ENCODE measurements at places on chromosomes 16 and 17.

DNA sequence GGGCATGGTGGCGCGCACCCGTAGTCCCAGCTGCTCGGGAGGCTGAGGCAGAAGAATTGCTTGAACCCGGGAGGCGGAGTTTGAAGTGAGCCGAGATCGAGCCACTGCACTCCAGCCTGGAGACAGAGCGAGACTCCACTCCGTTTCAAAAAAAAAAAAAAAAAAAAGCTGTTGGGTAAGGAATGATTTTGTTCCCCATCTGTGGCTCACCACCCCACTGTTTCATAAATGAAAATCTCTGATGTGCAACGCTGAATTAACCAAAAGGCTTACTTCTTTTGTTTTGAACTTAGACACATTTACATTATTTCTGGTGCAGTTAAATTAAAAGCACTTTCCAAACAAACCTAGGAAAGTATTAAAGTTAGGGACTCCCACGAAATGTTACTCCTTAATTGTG is 1.2 kb upstream of the METTL9 start:
- DNase-seq, result no peak

- no peak for DNase-seq
Observed at GRCh38 chr16:89431158-89431584, 59.2 kb downstream of the ANKRD11 start.

DNA sequence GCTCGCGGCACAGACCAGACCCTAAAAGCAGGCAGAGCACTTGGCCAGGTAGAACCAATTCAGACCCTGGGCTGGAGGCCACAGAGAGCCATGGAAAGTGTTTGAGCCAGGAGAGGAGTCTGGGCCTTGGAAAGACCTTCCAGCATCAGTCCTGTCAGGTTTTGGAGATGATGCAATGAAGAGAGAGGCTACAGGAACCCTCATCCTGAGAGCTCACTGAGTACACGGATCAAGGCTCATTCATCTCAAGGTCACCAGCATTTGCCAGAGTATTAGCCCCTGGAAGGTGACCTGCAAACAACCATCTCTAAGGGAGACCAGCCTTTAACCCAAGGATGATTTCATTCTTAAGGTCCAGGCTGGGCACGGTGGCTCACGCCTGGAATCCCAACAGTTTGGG is 27.8 kb downstream of the TLE7 start:
- DNase-seq, result no peak

GRCh38 chr17:48006936-48007709 is 30.5 kb downstream of the COPZ2 start:
- DNase-seq, result no peak

DNA sequence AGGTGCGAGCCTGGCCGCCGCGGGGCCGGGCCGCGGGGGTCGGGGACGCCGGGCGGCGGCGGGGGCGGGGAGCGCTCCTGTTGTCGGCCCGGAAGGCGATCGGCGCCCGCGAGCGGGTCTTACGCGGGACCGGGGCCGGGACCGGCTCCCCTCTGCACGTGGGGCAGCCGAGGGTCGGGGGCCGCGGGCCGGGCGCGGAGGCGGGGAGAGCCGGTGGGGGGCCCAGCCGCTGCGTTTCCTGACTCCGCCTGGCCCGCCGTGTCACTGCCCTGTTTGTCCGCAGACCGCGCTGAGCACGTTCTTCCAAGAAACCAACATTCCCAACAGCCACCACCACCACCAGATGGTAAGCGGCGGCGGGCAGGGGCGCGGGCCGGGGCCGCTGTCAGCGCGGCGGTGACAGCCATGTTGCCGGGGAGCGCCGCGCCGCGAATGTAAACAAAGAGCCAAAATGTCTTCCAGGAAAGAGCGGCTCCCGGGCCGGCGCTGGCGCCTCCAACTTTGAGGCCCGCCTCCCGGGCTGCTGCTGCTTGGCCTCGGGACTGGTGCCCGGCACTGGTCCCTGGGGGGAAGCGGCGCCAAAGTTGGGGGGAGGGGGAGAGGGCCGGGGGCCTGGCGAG is 586 bp downstream of the UBALD2 start:
- peak; percentile 66 for DNase-seq

DNA sequence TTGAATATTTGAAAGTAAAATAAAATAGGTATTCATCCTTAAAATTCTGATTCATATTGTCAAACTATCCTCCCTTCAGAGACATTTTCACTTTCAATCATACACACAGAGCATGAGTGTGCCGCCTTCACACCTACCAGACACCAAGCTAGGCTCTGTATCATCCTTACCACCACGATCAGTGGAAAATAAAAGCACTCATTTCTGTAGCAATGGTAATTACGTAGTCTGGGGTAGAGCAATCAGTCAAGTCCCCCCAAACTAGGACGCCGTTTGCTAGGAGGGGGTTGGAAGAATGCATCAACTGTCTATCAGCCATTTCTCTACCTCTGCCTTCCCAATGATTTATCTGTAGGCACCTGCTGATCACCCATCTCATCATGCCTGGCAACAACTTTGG is 84.6 kb upstream of the GRIN2A start:
- no peak for DNase-seq

- no peak for DNase-seq
Observed at GRCh38 chr17:12580640-12581039, 85.0 kb upstream of the MYOCD start.

DNA sequence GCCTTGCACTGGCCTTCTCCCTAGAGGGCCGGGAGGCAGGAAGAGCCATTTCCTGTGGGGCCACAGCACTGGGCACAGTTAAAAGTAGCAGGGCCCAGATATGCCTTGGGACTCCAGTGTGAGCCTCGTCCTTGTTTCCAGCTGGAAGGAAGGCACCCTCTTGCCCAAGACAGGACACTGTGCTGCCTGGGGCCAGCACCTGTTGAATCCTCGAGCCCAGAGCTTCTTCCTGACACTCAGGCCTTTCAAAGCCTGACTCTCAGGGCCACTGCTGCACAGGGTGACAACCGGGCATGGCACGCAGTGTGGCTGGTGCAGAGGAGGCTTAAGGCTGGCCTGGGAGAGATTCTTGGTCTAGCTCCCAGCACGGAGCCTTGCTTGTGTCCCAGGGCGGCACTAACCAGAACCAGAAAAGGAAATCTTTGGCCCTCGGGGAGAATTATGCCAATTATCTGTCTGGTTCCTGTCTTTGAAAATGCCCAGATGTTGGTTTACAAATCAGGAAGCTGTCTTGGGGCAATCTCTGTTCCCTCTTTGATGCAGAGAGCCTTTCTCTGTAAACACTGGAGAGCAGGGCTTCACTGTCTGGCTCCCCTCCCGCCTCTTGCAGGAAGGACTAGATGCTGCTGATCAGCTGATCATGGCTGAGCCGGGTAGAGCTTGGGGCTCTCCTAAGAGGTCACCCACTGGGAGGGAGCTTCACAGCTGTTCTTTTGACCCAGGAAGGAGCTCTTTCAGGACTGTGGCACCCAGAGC is 11.1 kb downstream of the LDHD start:
- no peak for DNase-seq

DNA sequence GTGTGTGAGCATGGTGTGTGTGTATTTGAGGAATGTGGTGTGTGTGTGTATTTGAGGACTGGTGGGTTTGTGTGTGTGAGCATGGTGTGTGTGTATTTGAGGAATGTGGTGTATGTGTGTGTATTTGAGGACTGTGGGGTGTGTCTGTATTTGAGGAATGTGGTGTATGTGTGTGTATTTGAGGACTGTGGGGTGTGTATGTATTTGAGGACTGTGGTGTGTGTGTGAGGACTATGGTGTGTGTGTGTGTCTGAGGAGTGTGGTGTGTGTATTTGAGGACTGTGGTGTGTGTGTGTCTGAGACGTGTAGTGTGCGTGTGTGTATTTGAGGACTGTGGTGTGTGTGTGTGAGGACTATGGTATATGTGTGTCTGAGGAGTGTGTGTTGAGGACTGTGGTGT is 18.0 kb upstream of the CACNG1 start:
- DNase-seq, result no peak

GRCh38 chr17:74360899-74361229 is 804 bp downstream of the BTBD17 start:
- DNase-seq, result no peak

GRCh38 chr16:83953796-83954576 is 946 bp downstream of the OSGIN1 start:
- peak; percentile 7 for DNase-seq

DNA sequence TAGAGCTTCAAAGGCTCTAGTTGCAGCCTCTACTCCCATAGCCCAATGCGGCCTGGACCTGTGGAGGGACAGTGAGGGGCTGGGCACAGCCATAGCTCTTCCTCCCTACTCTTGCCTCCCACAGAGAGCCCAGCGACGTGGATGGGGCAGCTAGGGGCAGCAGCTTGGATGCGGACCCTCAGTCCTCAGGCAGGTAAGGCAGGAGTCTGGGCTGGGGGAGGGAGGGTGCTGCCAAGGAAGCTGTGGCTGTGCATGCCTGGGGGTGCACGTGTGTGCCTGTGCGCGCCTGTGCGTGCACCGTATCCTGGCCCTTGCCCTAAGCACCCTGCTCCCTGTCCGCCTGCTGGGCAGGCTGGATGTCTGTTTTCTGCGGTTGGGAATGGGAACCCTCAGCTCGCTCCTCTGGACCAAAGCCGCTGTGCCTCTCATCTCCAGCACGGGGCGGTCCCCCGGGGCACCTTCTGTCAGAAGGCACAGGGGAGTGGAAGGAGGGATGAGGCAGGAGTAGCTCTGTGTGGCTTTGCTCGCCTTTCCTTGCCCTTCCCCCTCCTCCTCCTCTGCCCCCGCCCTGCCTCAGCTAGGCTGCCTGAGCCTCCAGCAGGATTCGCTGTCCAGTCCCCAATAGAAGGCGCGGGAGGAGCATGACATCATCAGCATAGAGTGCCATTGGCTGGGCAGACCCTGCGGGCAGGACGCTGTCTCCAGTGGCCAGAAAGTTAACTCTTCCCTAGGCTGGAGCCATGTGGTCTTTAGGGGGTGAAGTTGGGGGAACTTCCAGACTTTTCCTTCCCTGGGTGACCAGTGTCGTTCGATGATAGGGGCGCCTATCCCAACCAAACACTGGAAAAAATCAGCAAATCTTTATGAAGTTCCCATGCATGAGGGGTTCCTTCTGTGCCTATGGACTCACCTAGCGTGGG is 797 bp downstream of the PRCD start:
- DNase-seq, result peak; percentile 31

DNA sequence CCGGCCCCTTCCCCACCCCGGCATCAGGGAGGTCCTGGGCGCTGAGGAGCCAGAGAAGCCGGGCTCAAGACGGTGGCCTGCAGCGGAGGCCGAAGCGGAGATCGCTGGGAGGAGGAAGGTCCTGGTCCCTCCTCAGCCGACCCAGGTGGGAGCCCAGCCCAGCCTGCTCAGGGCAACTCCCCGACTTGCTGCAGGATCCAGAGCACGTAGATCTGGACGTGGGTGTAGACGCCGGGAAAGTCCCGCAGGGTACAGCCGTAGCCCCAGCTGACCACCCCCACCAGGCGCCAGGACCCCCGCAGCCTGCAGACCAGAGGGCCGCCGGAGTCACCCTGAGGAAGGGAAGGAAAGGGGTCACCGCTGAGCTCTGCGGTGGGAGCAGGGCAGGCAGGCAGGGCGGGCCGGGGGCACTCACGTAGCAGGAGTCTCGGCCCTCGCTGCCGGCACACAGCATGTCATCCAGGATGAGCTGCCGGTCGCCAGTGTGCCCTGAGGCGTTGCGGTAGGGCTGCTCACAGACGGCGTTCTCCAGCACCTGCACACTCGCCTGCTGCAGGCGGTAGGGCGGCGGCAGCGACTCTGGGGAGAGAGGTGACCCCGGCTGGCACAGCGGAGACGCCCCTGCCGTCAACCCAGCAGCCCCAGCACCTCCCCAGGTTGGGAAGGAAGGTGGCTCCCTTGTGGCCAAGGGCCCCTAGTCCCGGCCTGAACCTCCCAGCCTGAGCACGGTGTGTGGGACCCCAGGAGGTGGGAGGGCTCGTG is 5.4 kb downstream of the TPSD1 start:
- no peak for DNase-seq

- DNase-seq, result no peak
Observed at GRCh38 chr17:32307658-32308057, 34.3 kb downstream of the C17orf75 start.

- DNase-seq, result no peak
Observed at GRCh38 chr17:76437467-76438402, 15.2 kb downstream of the UBE2O start.

DNA sequence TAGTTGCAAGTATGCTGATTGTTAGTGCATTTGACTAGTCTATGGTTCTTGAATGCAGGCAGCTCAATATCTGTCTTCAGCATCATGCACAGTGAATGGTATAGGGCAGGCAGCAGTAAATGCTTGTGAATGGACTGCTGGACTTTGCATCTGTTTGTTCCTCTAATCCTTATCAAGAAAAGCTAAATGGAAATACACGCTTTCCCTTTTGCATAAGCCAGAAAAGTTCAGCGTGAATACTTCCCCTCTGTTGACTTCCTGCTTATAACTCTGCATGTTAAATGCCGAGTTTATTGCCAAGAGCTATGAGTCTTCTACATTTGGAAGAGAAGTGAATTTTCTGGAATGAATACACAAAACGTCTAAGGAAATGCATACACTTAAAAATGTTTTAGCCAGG is 127.9 kb upstream of the CPHXL start:
- no peak for DNase-seq

- no peak for DNase-seq
Observed at GRCh38 chr16:23859713-23860269, 24.0 kb downstream of the PRKCB start.

DNA sequence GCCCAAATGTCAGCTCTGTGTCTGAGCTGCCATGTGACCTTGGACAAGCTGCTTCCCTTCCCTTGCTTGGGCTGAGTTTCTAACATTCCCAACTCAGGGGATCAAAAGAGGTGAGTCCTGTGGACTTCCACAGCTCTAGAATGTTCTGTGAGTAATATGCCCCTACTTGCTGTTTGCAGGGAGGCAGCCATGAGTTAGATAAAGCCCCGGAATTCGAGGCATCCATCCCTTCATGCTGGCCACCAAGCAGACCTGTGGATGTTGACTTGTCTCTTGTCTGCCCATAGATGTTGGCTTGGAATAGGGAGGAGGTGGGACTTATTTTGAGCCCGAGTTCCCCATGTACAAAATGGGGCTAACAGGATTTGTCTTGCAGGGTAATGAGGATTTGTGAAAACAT is 36.2 kb downstream of the KSR1 start:
- no peak for DNase-seq

DNA sequence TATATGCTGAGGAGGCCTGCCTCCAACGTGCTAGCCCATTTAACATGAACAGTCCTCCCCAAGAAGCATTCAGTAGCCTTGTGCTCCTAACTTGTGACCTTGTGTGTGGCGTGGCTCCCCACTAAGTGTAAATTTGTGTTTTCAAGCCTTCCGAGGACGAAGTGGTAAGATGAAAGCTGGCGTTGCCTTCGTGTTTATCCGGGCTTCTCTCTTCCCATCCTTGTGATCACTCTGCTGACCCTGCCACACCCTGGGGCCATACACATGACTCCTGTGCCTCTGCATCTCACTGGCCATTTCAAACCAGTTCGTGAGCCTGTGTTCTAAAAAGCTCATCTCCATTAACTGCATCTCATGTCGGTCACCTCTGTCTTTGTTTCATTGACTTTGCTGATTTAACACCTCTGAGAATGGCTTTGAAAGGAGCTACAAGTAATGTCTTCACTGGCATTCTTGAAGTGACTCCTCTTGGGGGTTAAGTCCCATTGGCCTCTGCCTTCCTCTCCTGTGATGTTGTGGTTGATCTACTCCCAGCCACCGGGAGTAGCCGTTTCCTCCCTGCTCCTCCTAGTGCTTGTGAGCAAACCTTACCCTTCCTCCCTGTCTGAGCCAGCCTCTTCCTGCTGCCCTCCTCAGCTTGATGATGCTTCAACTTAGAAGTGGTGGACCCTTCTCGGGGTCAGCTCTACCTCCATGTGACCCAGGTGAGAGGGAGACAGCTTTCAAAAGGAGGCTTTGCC is 27.4 kb upstream of the NAGLU start:
- no peak for DNase-seq

- DNase-seq, result no peak
Observed at GRCh38 chr17:37714897-37715296, 30.0 kb downstream of the HNF1B start.

- no peak for DNase-seq
Observed at GRCh38 chr17:27430882-27431491, 25.3 kb upstream of the KSR1 start.
